Stimulated activated CD4-positive, alpha-beta T cell treated with anti-CD3 and anti-CD28 coated beads, Interleukin-4, amount 100 ng/mL, for 4 hours (primary cell): ENCODE measurements at places on chromosomes 6 and 20.

- DNase-seq = no peak
Observed at GRCh38 chr6:166853371-166854325, 102.7 kb downstream of the RNASET2 start.

DNA sequence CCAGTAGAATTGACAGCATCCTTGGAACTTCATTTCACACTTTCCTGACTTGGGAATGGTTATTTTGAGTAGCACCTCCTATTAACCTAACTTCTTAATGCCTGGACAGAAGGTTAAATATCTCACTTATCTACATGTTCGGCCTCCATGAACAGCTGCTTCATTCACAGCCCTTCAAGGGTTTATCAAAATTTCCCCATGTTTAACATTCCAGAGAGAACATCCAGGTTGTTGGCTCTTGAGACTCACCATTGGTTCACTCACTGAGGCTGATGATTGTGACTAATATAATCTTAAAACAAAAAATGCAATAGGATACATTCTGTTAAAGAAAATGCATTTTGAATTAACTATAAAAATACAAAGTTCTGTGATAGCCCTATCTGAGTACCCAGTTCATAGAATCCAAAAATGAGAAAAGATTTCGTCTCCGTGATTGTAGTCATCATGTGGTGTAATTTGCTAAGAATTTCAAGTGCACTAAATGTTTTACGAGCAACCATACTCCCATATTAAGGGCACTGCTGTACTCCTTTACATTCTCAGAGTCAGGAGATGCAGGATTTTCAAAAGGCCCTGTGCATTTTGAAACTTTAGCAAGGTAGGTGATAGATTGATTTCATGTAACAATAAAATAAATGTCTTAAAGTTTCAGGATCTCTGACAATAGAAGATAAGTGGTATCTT, 260.6 kb upstream of the TAB2 start:
- no peak for DNase-seq

DNA sequence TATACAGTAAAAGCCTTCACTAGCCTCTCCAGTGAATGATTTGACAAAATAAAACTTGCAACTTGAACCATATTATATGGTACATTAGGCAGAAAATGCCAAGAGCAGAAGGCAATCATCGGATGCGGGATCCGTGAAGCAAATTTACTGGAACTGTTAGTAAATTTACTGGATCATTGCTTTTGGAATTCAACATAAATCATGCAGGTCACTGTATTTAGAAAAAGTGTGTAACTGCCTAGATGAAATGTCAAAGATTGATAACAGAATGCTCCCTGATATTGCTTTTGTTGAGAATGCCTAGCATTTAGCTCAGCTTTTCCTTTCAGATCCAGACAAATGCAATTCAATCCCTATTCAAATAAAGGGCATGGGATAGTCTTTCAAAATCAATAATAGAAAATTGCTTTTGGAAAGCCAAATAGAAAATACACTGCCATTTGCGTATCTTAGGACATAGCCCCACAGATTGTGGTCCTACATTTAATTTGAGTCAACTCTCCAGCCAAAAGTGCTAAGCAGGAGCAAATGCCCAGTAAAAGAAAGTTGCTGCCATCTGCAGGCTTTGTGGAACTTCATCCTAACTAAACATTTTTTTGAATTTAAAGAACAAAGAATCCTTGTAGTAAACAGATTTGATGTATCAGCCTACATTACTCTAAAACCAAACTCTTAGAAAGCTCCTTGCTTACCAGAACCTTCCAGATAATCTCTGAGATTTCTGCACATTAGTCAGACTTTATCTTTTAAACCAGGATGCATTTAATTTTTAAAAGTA, 109.5 kb upstream of the HSF2 start:
- no peak for DNase-seq

DNA sequence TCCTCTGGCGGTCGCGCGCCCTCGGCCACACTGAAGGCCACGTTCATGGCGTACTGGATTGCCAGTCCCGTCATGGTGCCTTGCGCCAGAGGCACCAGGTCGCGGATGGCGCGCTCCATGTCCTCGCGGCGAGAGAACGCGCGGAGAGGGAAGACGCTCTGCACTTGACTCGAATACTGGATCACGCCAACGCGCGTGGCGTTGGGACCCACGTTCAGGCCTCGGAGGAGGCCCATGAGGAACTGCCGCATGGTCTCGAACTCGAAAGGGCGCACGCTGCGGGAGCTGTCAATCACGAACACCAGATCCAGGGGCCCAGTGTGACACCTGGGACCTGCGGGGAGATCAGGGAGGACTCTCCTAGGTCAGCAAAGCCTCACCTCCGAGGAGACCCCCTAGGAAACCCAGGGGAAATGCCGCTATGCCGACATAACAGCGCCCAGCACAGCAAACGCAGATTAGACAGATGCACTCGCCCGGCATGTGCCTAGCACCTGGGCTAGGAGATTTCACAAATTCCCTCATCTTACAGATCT, 2.1 kb upstream of the RBPJL start:
- no peak for DNase-seq

GRCh38 chr6:88368071-88368787, 202.1 kb upstream of the CNR1 start:
- no peak for DNase-seq

DNA sequence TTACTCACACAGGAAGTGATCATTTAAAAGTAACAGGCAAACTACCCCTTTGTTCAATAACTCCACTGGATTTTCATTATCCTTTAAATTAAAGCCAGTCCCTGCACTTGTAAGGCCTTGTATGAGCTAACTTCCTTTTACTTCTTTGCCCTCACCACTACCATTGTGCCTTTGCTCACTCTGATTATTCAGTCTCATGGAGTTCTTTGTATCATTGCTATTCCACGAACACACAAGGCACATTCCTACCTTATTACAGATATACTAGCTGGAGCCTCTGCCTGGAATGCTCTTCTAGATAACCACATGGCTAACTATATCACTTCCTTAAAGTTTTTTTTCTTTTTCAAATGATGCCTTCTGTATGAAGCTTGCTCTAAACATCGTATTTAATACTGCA, 748.6 kb upstream of the HS3ST5 start:
- DNase-seq = no peak

DNA sequence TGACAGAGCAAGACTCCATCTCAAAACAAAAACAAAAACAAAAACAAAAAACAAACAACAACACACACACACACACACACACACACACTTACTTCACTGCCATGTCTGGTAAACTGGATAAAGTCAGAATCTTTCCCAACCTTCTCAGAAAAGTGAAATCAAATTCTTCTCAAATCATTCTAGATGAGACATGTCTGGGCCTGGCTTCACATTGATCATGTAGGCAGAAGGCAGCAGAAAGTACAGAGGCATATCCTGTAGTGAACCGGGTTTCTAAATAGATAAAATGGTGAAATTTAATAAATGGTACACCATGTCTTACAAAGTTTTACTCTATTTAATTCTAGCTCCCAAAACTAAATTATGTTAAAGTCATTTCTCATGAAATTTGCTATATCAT, 14.9 kb upstream of the MRS2 start:
- DNase-seq = no peak

DNA sequence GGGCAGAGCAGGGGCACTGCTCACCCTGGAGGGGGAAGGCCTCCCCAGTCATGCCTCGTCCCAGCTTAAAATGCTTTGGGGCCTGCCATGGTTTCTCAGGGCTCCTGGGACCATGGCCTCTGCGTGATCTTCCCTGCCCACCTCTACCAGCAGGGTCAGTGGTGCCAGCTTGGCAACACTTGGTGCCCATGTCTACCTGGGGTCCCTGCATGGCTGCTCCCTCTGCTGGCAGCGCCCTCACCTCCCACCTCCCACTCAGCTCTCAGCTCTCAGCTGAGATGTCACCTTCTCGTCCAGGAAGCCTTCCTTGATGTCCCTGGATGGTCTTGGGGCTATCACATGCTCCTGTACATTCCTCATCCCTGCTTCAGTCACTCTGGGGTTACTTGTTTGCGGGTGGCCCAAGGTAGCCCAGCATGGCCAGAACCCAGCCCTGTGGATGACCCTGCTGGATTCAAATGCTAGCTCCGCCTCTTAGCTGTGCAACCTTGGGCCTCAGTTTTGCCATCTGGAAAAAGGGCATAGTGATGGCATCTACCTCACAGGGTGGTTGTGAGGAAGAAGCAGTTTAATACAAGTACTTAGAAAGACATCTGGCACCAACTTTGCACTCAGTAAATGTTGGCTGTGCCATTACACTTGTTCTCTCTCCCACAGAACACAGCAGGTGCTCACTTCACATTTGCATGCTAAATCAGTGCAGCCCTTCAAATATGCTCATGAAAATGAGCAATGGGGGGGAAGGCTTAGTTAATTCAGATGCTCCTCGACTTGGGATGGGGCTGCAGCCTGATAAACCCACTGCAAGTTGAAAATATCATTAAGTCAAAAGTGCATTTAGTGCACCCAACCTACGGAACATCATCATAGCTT, 53.5 kb upstream of the PTPN1 start:
- no peak for DNase-seq

DNA sequence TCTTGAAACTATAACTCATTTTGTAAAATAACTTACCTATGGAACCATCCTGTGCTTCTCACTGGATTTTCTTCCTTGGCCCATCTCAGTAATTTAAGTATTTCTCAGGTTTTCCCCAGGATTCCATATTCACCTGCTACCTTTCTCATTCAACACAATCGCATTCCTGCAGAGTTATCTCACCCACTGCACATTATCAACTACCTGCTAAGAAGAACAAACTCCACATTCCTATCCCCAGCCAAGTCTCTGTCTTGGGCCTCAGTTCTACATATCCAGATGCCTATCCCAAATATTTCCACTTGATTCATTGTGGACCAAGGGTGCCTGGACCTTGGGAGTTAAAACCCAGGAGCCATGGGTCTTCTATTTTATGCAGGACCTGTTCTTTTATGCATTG, 60.2 kb upstream of the KCNQ5 start:
- no peak for DNase-seq

DNA sequence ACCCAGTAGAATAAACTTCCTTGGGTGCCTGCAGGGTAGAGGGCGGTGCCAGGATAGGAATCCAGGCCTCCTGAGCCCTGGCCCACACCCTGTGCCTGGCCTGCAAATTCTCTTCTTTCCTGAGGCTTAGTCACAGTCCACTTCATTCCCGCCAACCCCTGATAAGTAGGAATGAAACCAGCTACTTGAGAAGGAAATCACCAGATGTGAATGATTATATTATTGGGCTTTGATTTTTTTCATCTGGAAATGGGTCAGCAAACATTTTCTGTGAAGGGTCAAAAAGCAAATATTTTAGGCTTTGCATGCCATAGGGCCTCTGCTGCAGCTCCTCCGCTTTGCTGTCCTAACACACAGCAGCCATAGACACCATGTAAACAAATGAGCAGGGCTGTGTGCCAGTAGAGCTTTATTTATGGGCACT, 50.2 kb downstream of the STK35 start:
- no peak for DNase-seq

DNA sequence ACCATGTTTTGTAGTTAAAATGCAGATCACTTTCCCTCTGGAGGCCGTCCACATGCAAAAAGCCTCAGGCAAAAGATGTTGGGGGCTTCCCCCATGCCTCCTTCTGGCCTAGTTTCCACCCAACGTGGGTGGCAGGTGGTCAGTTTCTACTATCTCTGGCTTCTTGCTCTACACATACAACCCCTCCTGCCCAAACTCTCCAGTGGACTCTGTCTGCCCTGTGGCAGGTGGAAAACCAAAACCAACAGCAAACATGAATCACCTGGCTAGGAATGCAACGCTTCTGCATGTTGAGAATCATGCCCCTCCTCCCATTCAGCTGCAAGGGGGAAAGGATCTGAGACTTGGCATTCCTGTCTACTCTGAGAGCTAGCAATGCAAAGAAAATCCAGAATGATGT, 94.8 kb downstream of the MBOAT1 start:
- no peak for DNase-seq

- no peak for DNase-seq
Observed at GRCh38 chr6:39108041-39108839, 6.7 kb downstream of the SAYSD1 start.

- DNase-seq = no peak
Observed at GRCh38 chr6:94254689-94255088, 835.3 kb upstream of the EPHA7 start.

DNA sequence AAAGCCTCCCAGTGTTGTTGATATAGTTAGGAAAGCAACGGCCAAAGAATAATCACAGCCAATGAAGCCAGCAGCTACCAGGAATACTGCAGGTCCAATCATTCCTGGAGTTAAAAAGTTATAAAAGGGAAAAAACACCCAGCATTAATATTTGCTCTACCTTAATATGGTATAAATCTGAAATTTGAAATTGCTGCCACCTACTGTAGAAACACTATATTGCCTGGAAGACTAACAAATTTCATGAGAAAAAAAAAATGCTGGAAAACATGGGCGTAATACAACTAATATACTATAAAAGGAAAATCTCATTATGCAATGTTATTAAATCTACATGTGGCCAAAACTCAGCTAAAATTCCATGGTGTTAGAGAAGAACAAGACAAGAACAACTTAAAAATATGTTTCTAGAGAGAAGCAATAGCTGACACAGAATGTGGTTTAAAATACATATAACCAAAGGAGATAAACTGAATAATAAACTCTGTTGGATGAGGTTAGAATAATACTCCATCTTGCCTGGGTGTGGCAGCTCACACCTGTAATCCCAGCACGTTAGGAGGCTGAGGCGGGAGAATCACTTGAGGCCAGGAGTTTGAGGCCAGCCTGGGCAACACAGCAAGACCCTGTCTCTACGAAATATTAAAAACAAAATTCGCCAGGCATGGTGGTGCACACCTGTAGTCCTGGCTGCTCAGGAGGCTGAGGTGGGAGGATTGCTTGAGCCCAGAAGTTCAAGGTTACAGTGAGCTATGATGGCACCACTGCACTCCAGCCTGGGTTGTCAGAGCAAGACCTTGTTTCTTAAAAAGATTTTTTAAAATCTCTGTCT, 43.1 kb downstream of the SLC17A5 start:
- DNase-seq = no peak

DNA sequence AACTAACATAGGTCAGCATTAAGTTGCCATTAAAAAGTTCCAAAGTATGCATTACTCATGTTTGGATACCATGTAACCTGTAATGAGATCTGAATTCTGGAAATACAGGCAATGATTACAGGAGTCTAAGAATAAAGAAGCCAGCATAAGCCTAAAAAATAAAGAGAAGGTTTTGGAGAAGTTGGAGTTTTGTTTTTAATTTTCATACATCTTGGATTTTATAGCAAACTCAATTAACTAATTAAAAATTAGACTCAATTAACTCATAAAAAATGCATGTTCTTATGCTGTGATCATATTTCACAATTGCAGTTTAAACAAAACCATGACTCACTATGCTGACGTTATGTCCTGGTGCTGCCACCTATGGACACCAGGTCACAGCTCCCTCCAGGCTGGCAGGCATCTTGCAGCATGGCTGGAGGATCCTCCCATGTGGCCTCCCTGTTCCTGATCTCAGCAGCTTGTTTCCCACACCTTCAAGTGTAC, 648.8 kb upstream of the AGPAT4 start:
- no peak for DNase-seq
